ENCODE measurements at places on chromosomes 12 and 14.

GRCh38 chr12:18402872-18403611 is 141.7 kb downstream of the PIK3C2G start:
- DNase-seq: no peak

- no peak for DNase-seq
Observed at GRCh38 chr14:72045271-72045670, 113.0 kb downstream of the RGS6 start.

- DNase-seq: no peak
Observed at GRCh38 chr12:123120452-123121166, 30.3 kb downstream of the PITPNM2 start.

GRCh38 chr12:96420277-96420835 is 20.1 kb upstream of the CDK17 start:
- no peak for DNase-seq
